ENCODE measurements at places on chromosomes 1 and 21.

GRCh38 chr1:12556368-12556930 lies 61.6 kb downstream of the DHRS3 start:
- peak; percentile 95 for DNase-seq

GRCh38 chr1:219990782-219991510 lies 55.4 kb downstream of the EPRS1 start:
- DNase-seq, result peak; percentile 14

- peak; percentile 60 for DNase-seq
Observed at GRCh38 chr1:46370214-46370633, 23.9 kb upstream of the FAAH start.

GRCh38 chr1:39833621-39834385 lies 45.1 kb upstream of the BMP8B start:
- DNase-seq, result no peak

- DNase-seq, result peak; percentile 60
Observed at GRCh38 chr1:168498159-168498631, 45.6 kb downstream of the XCL2 start.

DNA sequence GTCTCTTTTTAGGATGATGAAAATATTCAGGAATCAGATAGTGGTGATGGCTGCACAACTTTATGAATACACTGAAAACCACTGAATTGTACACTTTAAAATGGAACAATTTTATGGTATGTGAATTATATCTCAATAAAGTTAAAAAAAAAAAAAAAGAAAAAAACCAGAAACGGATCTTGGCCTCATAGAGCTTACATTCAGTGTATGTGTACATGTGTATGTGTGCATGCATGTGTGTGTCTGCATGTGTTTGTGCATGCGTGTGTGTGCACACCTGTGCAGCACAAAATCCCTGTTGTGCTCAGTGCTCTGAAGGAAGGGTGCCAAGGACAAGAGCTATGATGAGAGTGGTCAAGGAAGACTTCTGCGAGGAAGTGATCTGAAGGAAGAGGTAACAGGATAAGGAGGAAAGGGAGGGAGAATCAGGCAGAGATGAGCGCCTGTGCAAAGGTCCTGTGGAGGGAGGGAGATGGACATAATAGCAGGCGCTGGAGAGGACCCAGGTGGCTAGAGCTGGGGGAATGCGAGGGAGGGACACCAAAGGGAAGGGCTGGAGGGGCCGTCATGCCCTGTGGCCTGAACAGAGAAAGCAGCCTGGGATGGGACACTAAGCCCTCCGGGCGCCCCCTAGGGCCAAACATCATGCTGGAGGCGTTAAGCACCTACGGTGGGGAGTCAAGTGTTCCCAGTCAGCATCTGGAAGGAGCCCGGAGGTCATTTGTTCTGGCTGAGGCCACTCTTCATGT lies 25.2 kb downstream of the NKAIN1 start:
- DNase-seq, result no peak

- no peak for DNase-seq
Observed at GRCh38 chr1:153390938-153391710, at the start of gene S100A8. Gene S100A8, minus strand, starts transcription at chr1:153391073. Its CDS starts 538 bp downstream, at chr1:153390535.

- DNase-seq, result peak; percentile 57
Observed at GRCh38 chr1:27659497-27660299, 12.3 kb downstream of the IFI6 start.

DNA sequence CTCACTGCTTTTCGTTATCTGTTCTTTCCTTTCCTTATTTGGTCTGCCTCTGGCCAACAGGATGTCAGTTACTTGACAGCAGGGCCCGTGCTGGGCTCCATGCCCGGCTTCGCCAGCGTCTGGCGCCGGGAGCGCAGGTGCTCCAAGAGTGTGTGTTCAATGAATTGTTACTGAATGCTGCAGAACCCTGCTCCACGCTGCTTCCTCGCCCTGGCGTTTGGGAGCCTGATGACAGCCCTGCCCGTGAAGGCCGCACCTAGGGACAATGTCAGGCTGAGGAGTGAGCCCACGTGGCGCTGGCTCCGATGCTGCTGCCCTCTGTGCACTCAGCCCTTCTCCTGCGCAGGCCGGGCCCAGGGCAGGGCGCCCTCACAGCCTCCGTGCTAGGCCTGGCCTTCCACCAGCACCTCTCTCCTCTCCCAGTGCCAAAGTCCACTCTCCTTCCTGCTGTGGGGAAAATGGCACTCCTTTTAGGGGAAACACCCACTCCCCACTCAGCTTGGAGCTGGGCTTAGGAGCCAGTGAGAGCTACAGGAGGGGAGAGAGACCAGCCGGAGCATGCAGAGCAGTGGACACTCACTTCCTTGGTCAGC lies 51.4 kb downstream of the ACBD3 start:
- DNase-seq, result peak; percentile 24

DNA sequence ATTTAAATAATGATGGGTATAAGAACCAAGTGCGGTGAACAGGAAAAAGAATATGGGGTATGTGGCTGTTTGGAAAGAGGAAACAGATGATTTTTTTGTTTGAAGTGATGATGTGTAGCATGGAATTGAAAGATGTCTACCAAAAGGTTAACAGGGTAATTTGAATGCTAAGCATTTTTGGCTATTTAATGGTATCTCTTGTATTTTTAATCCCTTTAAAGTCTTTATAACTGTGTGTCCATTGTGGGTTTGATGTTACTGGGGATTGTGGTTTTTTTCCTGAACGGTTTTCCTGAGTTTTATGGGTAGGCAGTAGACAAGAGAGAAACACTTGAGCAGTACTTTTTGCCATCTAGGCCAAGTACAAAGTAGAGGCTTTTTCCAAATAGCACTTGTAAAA lies 63.2 kb downstream of the PRDM2 start:
- DNase-seq, result no peak

DNA sequence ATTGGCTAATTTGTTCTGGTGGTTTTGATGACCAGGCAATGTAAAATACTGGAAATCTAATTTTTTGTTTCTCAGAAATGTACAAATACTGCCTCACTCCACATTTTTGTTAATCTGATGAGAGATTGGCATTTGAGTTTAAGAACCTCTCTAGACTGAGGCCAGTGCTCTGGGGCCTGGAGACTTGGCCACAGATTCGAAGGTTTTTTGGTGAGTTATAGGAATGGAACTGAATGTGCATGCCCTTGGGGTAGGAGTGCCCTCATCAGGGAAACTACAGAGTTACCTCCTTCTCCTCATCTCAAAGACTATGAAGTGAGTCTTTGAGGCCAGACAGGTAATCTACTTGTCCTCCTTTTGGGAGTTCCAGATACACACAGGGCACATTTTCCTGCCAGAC lies 347.9 kb downstream of the LTN1 start:
- DNase-seq, result no peak

DNA sequence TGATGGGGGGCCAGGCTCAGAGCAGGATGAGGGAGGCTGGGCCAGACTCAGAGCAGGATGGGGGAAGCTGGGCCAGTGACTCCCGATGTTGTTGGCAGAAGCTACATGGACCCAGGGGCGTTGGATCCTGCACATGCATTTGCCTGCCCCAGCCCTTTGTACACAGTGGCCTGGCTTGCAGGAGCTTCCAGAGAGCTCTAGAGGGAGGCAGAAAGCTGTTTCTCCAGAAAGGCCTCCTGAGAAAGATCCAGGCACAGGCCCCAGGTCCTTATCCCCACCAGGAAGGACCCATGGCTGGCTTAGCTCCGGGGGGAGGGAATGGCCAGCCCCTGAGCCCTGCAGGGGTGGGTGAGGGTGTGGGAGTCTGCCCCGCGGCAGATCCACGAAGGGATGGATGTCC lies 106.6 kb upstream of the ACTRT2 start:
- DNase-seq, result no peak

DNA sequence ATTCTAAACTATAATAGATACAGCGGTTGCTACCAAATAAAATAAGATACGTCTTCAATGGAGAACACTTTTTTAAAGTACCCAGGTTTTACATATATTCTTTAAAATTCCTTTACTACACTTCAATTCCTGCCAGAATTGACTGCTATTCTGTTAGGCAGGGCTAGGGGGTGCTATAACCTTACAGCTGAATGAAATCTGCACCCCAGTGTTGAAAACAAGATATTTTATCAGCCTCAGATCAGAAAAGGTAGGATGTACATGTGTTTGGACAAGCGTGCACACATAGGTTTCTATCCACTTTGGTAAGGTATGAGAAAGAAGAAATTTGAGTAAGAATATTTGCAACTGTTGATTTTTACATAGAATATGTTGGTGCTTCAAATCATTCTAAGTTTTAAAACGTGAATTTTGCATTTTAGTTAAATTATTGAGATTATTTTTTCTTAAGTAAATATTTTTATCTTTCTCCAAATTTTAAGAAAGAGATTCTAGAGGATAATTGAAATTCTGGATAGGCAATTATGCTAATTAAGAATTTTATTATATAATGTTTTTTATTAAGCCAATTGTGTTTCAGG lies 490.8 kb upstream of the ADGRL4 start:
- DNase-seq, result peak; percentile 18

GRCh38 chr1:21261551-21262292 lies 28.5 kb downstream of the ECE1 start:
- peak; percentile 91 for DNase-seq

- no peak for DNase-seq
Observed at GRCh38 chr1:172754609-172755008, 95.7 kb downstream of the FASLG start.

- no peak for DNase-seq
Observed at GRCh38 chr1:209038735-209039134, 544.8 kb upstream of the CAMK1G start.

DNA sequence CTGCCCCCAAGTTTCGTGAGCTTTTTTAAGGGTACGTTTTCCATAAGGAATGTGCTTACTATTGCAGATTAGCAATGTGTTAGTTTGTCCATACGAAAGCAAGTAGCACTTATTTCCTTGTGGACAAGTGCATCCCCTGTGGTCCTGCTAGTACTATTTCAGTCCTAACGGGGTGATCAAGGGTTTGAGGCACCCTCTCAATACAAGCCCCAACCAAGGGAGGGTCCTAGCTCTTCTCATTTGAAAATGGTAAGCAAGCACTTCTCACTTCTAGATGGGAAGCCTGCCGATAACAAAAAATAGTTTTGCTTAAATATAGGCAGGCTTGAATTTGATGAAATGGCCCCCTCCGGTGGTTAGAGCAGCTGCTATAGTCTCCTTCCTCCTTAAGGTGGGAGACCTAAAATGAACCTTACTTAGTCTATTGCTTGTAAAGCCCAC lies 64.0 kb upstream of the HMCN1 start:
- DNase-seq, result peak; percentile 27

- DNase-seq, result no peak
Observed at GRCh38 chr21:19123053-19123452, 719.5 kb upstream of the TMPRSS15 start.

- DNase-seq, result peak; percentile 3
Observed at GRCh38 chr1:247639381-247639981, 34.1 kb downstream of the OR2G3 start.

DNA sequence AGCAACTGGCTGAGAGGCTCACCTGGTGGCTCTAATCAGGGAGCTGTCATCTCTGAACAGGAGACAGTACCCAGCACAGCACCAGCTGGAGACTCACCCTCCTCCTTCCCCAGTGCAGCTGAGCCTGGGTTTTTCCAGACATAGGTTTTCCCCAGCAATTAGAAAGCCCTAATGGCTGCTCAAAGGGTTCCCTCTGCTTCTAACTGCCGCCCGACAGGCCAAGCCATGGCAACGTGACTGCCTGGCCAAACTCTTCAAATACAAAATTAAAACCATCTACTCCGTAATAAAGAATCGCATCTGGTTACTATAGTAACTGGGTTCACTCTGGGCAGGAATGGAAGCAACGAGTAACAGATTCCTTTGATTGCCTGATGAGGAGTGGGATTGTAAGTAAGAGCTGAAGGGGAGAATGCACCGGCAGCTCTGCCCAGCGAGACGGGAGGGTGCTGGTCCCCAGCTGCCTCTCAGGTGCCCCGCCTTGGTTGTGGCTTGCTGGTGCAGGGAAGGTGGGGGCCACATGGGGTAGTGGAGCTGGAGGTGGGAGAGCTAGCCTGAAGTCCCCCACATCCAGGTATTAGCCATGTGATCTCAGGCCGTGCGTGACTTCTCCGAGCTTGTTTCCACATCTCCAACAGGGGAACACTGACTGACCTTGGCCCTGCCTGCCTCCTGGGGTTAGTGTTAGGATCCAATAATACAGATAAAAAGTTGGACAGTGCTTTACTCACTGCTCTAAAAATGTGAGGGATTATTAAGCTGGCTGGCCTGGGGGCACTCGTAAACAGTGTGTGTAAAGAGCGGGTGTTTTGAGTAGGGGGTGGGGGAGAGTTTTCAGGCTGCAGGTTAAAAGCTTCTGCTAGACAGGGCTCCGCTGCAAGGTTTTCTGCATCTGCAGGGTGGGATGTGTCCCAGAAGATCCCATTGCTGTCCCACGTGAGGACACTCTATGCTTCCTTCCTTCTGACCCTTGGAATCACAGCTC lies 94.2 kb downstream of the KCNN3 start:
- DNase-seq, result no peak

DNA sequence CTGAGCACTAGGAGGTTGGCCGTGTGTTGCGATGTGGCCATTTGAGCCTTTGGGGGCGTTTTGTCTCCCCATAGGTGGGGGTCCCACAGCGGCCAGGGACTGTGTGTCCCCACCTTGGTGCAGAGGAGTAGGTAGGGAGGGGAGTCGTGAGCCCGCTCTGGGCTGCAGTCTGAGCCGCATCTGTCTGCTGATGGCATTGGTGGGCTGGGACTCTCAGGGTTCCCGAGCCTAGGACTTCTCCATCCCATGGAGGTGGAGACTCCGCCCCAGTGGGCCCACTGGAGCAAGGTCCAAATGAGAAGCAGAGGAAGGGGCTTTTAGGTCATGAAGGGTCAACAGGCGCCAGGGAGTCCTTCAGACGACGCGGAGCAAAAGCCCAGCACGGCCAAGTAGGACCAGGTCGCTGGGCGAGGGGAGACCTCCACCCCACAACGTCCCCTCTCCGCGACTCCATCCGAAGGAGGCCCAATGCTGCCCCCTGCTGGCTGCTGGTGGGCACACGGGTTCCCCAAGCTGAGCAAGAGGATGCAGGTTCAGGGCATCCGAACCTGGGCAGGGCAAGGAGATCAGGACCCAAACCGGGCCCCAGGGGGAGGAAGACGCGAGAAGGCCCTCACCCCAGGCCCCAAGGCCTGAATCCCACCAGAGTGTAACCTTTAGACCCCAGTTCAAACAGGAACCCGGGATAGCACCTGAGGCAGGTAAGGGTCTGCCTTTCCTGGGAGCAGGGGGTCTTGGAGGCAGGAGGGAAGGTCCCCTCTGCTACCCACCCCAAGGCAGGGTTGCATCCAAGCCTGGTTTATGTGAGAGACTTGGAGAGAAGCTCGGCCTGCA lies 14.9 kb downstream of the TTC34 start:
- DNase-seq, result no peak

- no peak for DNase-seq
Observed at GRCh38 chr1:74690909-74691308, 17.3 kb upstream of the ERICH3 start.

Measured in astrocyte (in vitro differentiated cells and primary cell).